CD4-positive, alpha-beta T cell (primary cell): ENCODE measurements at places on chromosomes 7 and 10. TPM values are rescaled to one million over a fixed set of nuclear protein-coding genes. Genes with fewer than 3 reads are reported as not detected.

DNA sequence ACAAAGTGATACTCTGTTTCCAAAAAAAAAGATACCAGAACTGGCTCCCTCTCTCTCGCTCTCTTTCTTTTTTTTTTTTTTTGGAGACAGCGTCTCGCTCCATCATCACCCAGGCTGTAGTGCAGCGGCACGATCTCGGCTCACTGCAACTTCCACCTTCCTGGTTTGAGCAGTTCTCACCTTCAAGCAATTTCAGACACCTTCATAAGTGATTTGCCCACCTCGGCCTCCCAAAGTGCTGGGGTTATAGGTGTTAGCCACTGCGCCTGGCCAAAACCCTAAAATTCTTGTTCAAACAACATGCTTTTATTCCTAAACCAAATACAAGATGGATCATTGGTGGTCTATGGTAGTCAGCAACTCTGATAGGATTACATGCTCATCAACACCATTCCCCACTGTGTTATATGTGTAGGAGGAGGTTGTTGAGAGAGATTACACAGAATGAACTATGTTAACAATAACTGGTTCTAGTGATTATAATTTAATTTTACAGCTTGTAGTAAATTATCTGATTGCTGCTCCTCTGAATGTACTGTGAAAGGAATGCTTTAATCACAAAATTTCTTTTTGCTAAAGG lies 15.5 kb downstream of the ACBD5 start:
- no peak overlapping the region for H3K4me3 ChIP-seq
- H3K27me3 ChIP-seq: no peaks in the 10 kb centered on the region
- peaks cover 47% of the 10 kb centered on the region for H3K36me3 ChIP-seq
- H3K4me1 ChIP-seq: peaks cover 9% of the 10 kb centered on the region
- H3K27ac ChIP-seq: no peak overlapping the region

GRCh38 chr7:94971051-94971867 lies 63.9 kb downstream of the PPP1R9A start:
- H3K4me3 ChIP-seq: no peak overlapping the region
- H3K4me1 ChIP-seq: no peaks in the 10 kb centered on the region
- no peaks in the 10 kb centered on the region for H3K27me3 ChIP-seq
- H3K36me3 ChIP-seq: no peaks in the 10 kb centered on the region

The OGDHL gene
- total RNA-seq: not detected

The TECTB gene
- not detected for total RNA-seq

DNA sequence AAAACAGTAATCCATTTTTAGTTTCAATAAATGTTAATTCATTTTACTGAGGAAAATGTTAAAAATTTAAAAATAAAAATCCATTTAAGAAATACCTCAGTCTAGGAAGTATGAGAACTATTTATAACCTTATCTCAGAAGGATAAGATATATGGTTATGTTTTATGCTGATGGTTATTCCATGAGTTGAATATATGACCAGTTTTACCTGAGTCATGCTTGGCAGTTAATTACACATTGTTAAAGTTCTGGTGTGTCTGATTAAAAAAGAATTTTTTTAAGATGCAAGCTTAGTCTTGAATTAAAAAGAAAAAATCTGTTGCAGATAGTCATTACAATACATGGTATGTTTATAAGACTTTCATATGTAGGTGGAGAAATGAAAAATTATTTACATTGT lies 191.7 kb downstream of the ARL4A start:
- H3K27ac ChIP-seq: no peak overlapping the region
- no peaks in the 10 kb centered on the region for H3K36me3 ChIP-seq

The CHAT gene
- not detected for total RNA-seq

- H3K36me3 ChIP-seq: no peaks in the 10 kb centered on the region
- no peaks in the 10 kb centered on the region for H3K27me3 ChIP-seq
- H3K4me1 ChIP-seq: peaks cover 3% of the 10 kb centered on the region
These were observed 79.1 kb downstream of the PRTFDC1 start for GRCh38 chr10:24873281-24873683.

- peaks cover 15% of the 10 kb centered on the region for H3K4me1 ChIP-seq
- H3K27ac ChIP-seq: peak within 1 kb of the TSS; percentile 78
- H3K36me3 ChIP-seq: peaks cover 13% of the 10 kb centered on the region
- peak within 1 kb of the TSS; percentile 68 for H3K4me3 ChIP-seq
- H3K27me3 ChIP-seq: no peaks in the 10 kb centered on the region
These were observed at the start of gene IFIT2 for GRCh38 chr10:89301721-89302445. Gene IFIT2, plus strand, starts transcription at chr10:89302046. Its CDS starts 78 bp downstream, at chr10:89302124.

The PNLIPRP2 gene
- total RNA-seq: not detected

- no peak for DNase-seq
- H3K27me3 ChIP-seq: no peaks in the 10 kb centered on the region
- no peaks in the 10 kb centered on the region for H3K4me1 ChIP-seq
- H3K27ac ChIP-seq: no peak overlapping the region
- H3K4me3 ChIP-seq: no peak overlapping the region
- H3K36me3 ChIP-seq: no peaks in the 10 kb centered on the region
These were observed 23.4 kb downstream of the VWA2 start for GRCh38 chr10:114262496-114262895.

The ANKRD7 gene
- total RNA-seq: not detected

The NPC1L1 gene
- not detected for total RNA-seq

The LRRTM3 gene
- not detected for total RNA-seq

GRCh38 chr10:130485236-130485957 lies 349.2 kb downstream of the GLRX3 start:
- no peaks in the 10 kb centered on the region for H3K36me3 ChIP-seq
- no peak overlapping the region for H3K4me3 ChIP-seq
- no peak overlapping the region for H3K27ac ChIP-seq
- peak; percentile 21 for DNase-seq

GRCh38 chr10:31020209-31020608 lies 11.5 kb downstream of the ZNF438 start:
- H3K27me3 ChIP-seq: no peaks in the 10 kb centered on the region
- H3K4me3 ChIP-seq: no peak overlapping the region
- no peak overlapping the region for H3K27ac ChIP-seq
- H3K36me3 ChIP-seq: no peaks in the 10 kb centered on the region
- H3K4me1 ChIP-seq: no peaks in the 10 kb centered on the region

The OPN1SW gene
- not detected for total RNA-seq

The GNGT1 gene
- total RNA-seq: not detected

- no peak overlapping the region for H3K4me3 ChIP-seq
- no peaks in the 10 kb centered on the region for H3K27me3 ChIP-seq
- H3K36me3 ChIP-seq: no peaks in the 10 kb centered on the region
- no peak overlapping the region for H3K27ac ChIP-seq
These were observed 7.1 kb upstream of the KLF6 start for GRCh38 chr10:3791974-3792633.

DNA sequence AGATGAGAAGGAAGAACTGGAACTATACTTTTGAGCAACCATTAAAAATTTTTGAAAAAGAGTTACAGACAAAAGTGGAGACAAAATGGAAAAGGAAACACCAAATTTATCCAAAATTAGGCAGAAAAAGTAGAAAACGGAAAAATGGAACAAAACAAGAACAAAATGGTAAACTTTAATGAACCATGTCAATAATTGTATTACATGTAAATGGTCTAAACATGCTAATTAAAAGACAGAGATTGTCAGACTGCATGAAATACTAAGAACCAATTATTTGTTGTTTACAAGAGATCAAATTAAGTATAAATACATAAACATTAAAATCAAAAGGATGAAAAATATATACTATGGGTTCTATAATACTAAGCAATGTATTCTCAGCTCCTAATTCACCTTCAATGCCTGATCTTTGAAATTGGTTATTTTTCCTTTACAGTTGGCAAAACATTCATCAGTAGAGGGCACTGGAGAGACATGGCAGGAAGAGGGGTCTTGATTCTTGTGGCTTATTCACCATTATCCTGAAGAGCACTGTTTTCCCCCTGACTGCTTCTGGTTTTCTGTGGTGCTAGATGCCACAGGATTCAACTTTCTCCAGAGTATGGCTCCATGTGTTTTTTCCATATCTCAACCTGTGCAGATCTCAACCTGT lies 124.9 kb downstream of the ELFN1 start:
- no peaks in the 10 kb centered on the region for H3K36me3 ChIP-seq
- no peak for DNase-seq
- peaks cover 6% of the 10 kb centered on the region for H3K27me3 ChIP-seq
- H3K4me1 ChIP-seq: no peaks in the 10 kb centered on the region

- H3K4me1 ChIP-seq: peaks cover 4% of the 10 kb centered on the region
- H3K27ac ChIP-seq: no peak overlapping the region
- DNase-seq: no peak
- peaks cover 7% of the 10 kb centered on the region for H3K27me3 ChIP-seq
These were observed 32.3 kb downstream of the CHAT start for GRCh38 chr10:49645871-49646870.

The ZNRF2 gene
- total RNA-seq: 23.6 TPM

GRCh38 chr7:116809636-116810266 lies 52.6 kb upstream of the CAPZA2 start:
- H3K4me1 ChIP-seq: no peaks in the 10 kb centered on the region
- no peaks in the 10 kb centered on the region for H3K36me3 ChIP-seq
- H3K27ac ChIP-seq: no peak overlapping the region

- H3K4me3 ChIP-seq: no peak overlapping the region
- peak; percentile 37 for DNase-seq
- H3K27ac ChIP-seq: no peak overlapping the region
- H3K4me1 ChIP-seq: peaks cover 1% of the 10 kb centered on the region
These were observed 4.3 kb upstream of the YKT6 start for GRCh38 chr7:44196450-44196872.

DNA sequence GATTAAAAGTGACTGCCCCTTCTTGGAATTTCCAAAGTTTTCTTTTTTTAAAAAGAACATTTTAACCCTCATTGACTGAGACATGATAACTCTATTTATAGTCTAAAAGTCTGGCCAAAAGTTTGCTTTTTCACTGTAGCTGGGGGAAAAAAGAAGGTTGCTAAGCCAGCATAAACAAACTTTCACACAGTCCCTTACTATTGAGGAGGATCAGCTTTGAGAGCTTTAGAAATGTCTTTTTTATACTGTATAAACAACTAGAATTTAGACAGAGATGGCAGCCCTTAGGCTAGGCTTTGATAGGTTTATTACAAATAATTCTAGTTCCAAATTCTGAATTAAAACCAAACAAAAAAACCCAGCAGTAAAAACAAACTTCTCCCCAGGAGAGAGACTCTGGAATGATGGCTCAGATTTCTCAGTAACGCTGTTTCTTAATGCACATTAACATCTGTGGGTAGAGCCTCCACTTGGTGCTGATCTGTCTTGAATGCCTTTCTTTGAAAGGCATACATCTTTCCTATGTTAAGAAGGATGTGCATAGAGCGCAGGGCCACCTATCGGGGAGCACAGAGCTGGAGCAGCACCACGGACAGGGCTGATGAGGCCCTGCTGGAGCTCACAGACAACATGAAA lies 100.9 kb upstream of the PDLIM1 start:
- no peak for DNase-seq
- H3K4me1 ChIP-seq: no peaks in the 10 kb centered on the region
- no peak overlapping the region for H3K4me3 ChIP-seq
- H3K27ac ChIP-seq: no peak overlapping the region

The CC2D2B gene
- total RNA-seq: not detected

The SPDYE9 gene
- total RNA-seq: not detected

DNA sequence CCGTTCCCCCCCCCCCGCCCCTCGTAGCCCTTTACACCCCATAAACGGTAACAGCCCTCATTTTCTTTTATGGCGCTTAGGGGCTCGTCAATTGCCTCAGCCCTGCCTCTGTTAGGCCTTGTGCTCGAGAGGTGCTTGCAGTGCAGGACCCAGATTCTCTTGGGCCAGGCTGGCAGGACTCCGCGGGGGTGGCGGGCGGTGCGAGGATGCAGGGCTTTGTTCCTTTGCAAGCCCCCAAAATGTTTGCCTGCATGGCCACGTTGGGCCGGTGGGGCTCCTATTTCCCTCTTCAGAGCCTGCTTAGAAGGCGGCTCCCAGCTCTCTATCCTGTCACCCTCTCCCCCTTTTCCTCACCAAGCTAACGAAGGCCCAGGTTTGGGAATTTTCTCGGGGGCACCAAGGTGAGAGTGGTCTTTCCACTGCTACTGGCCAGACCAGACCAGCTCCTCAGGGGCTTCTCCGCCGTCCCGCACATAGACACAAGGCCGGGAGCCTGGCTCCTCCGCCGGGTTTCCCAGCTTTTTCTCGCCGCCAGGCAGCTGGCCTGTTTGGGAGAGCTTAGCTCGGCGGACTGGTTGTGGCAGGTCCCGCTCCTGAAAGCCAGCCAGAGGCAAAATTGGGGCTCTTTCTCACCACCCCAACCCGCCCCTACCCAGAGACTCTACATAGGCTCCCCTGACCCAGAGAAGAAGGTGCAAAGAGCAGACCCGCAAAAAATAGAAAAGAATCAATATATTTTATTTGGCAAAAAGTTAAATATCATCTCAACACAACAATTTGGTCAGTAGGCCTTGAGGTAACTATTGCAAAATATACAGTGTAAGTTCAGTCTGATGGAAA lies 3.4 kb downstream of the HOXA9 start:
- peak; percentile 31 for DNase-seq
- peaks cover 96% of the 10 kb centered on the region for H3K27me3 ChIP-seq
- peaks cover 60% of the 10 kb centered on the region for H3K4me1 ChIP-seq
- no peak overlapping the region for H3K4me3 ChIP-seq
- no peaks in the 10 kb centered on the region for H3K36me3 ChIP-seq

DNA sequence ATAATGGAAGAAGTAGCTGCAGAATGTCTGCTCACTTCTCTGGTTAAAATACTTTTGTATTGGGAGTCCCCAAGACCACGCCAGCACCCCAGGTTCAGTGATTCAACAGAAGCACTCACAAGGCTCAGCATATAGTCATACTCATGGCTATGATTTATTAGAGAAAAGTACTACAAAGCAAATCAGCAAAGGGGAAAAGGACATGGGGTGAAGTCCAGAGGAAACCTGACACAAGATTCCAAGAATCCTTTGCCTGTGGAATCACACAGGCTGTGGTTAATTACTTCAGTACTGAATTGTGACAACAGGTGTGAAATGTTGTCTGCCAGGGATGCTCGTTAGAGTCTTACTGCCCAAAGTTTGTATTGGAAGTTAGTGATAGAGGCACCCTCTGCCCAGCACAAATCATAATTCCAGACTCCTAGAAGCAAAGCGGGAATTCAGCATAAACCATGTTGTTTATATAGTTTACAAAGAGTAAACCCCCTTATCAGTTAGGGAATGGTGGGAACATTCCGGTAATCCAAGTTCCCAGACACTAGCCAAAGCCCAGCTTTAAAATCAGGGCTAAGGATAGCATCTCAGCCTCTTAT lies 79.4 kb downstream of the HYCC1 start:
- no peaks in the 10 kb centered on the region for H3K4me1 ChIP-seq
- no peak overlapping the region for H3K4me3 ChIP-seq
- H3K27me3 ChIP-seq: no peaks in the 10 kb centered on the region
- H3K27ac ChIP-seq: no peak overlapping the region

GRCh38 chr10:72772031-72772430 lies 80.1 kb downstream of the MCU start:
- no peaks in the 10 kb centered on the region for H3K4me1 ChIP-seq
- H3K4me3 ChIP-seq: no peak overlapping the region
- H3K27ac ChIP-seq: no peak overlapping the region
- H3K36me3 ChIP-seq: no peaks in the 10 kb centered on the region

GRCh38 chr7:157409149-157409752 lies 72.4 kb downstream of the DNAJB6 start:
- no peaks in the 10 kb centered on the region for H3K27me3 ChIP-seq
- H3K27ac ChIP-seq: no peak overlapping the region
- H3K4me1 ChIP-seq: peaks cover 27% of the 10 kb centered on the region
- peaks cover 28% of the 10 kb centered on the region for H3K36me3 ChIP-seq
- no peak overlapping the region for H3K4me3 ChIP-seq

GRCh38 chr7:156014808-156015207 lies 202.5 kb upstream of the SHH start:
- no peak overlapping the region for H3K4me3 ChIP-seq
- no peaks in the 10 kb centered on the region for H3K36me3 ChIP-seq
- peaks cover 3% of the 10 kb centered on the region for H3K27me3 ChIP-seq
- no peaks in the 10 kb centered on the region for H3K4me1 ChIP-seq

- peaks cover 24% of the 10 kb centered on the region for H3K27me3 ChIP-seq
- H3K4me1 ChIP-seq: peaks cover 9% of the 10 kb centered on the region
- no peak overlapping the region for H3K4me3 ChIP-seq
These were observed 112.3 kb downstream of the VIPR2 start for GRCh38 chr7:159032322-159032721.

The TMEM273 gene
- total RNA-seq: 1.8 TPM
